Cortex of kidney (tissue), 1 donor: ENCODE measurements at places on chromosomes 5 and 9.

- DNase-seq, result no peak
These were observed 82.3 kb upstream of the SIMC1 start for GRCh38 chr5:176155922-176156359.

DNA sequence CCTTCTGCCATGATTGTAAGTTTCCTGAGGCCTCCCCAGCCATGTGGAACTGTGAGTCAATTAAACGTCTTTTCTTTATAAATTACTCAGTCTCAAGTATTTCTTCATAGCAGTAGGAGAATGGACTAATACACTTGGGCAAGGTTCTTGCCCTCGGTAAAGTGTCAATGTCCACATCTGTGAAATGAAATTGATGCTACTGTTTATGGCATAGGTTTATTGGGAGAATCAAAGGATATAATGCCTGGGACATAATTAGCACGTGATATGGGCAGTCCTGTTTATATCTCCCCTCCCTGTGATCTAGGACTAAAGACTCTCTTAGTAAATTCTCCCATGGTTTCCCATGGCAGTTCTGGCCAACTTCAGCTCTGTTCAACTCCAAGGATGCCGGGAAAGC is 19.4 kb downstream of the TMEM174 start:
- DNase-seq, result no peak

DNA sequence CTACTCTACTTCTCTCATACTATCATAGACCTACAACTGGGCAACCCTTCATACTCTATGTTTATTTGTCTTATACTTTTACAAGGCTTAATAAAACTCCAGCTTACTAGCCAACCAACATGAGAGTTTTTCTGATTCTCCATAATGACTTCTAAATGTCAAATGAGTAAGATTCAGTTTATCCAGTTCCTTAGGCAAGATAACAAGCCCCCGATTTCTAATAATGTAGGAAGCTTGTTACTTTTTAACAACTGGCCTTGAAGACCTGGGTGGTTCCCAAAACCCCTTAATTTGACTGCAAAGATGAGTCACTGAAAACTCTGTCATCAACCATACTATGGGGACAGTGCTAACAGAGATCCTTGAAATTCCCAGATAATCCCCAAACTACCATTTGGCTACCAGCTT is 294.6 kb upstream of the ACTBL2 start:
- no peak for DNase-seq

DNA sequence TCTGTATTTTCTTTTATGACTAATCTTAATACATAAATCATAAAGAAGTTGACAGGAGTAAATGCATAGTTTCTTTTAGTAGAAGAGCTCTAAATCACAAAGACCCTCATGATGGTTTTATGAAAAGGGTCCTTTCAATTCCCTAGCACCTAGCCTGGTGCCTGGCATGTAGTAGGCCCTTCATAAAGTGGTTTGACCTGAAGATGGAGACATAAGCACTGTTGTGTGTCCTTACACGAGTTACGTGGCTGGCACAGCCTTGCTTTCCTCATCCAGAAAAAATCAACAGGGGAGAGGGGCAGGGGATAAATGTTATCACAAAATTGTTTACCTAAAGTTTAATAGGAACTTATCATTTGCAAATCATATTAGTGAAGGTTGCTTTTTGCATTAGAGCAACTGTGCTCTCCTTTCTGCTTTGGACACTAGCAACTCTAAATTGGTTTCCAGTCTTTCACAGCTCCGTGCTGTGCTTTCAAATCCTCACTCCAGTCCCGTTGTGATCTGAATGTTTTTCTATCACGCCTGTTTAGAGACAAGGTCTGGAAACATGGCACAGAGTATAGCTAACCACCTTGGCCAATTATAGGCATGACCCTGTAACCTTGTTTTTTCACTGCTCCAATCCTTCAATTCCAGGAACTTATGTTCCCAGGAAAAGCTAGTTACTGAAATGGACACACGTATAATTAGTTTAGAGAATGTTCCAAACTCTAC is 55.7 kb downstream of the ARL15 start:
- DNase-seq, result no peak

DNA sequence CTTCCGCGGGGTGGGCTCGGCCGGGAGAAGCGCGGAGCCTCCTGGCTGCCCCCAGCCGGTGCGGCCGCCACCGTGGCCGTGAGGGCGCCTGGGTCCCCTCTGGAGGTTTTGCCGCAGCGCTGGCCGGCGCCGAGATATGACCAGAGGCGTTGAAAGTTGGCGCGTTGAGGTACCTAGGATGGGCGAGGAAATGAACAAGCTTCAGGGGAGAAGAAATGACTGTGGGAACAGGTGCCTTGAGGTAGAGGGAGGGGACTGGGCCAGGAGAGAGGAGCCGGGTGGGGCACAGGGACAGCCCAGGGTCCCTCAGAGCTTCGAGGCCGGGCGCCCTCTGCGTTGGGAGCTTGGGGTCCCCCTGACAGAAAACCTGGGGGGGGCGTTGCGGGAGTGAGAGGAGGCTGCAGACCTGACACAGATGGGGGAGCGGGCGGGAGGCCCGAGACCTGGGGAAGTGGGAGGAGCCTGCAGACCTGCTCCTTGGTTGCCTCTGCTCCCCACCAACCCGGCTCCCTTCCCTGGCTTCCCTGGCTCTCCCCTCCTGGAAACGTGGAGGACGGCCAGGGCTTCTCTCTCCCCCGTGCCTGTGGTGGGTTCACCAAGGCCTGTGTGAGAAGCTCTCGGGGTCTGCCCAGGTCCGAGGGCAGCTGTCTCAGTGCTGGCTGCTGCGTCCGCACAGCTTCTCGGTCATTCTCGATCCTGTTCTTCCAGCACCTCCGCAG is 14.2 kb downstream of the RABL6 start:
- DNase-seq, result no peak

GRCh38 chr9:125425170-125425897 is 163.7 kb downstream of the GAPVD1 start:
- no peak for DNase-seq

- DNase-seq, result no peak
These were observed 1.6 kb upstream of the DNLZ start for GRCh38 chr9:136364942-136365774.

GRCh38 chr9:72728031-72728770 is 206.8 kb downstream of the TMC1 start:
- no peak for DNase-seq

DNA sequence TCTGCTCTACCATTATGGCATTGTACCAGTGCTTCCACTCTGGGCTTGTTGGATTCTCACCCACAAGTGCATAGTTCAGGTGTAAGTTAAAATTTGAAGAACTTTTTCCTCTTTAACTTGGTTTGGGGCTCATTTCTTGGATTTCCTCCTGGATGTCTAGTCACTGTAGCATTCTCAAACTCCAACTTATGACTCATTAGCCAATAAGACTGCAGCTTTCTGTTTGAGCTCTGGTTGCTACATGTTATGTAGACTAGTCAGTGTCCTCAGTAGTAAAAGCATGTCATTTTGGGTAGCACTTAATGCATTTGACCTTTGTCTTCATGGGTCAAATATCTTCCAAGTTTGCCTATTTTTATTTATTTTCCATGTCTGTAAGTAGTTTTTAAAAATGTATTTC is 790.8 kb downstream of the BRINP1 start:
- DNase-seq, result no peak

GRCh38 chr9:99895510-99895909 is 10.9 kb upstream of the STX17 start:
- DNase-seq, result no peak

GRCh38 chr5:69279517-69279916 is 44.8 kb downstream of the CDK7 start:
- DNase-seq, result no peak

- DNase-seq, result no peak
These were observed 70.2 kb upstream of the ADAMTS2 start for GRCh38 chr5:179415291-179416060.

DNA sequence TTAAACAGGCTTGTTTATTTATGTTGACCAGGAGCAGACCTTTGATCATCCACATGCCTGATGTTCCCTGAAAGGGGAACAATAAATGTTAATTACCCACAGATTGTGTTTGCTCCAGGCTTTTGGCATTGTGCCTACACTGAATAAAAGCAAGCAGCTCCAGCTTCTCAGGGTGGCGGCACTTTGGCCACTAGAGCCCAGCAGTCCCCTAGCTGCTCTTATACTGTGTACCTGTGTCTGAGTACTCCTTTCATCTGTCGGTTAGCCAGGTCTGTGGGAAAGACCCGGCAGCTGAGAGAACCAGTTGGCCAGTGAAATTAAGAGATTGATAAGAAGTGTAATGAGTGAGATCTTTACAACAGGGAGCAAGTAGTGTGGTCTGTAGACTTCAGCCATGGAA is 254.8 kb upstream of the FTMT start:
- no peak for DNase-seq

GRCh38 chr5:17912794-17913193 is 278.5 kb downstream of the TAF11L14 start:
- no peak for DNase-seq

DNA sequence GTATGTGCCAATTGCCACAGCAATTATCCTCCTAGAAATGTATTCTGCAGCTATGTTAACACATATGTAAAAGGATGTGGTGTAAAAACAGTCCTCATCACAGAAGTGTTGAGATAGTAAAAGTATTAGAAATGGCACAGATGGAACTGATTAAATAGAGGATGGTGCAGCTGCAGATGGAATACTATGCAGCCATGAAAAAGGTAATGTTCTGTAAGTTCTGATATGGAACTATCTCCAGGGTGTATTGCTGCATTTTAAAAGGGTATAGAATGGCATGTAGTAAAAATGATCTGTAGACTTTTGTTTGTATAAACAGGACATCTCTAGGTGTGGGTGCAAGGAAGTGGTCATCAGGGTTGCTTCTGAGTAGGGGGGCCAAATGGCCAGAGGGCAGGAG is 63.0 kb upstream of the PHYKPL start:
- no peak for DNase-seq
